Stimulated activated CD4-positive, alpha-beta T cell treated with anti-CD3 and anti-CD28 coated beads, Interleukin-2, amount 100 ng/mL, for 24 hours (primary cell): ENCODE measurements at places on chromosomes 12 and 14.

GRCh38 chr14:61860294-61860918, 98.2 kb downstream of the SNAPC1 start:
- DNase-seq: peak; percentile 80

DNA sequence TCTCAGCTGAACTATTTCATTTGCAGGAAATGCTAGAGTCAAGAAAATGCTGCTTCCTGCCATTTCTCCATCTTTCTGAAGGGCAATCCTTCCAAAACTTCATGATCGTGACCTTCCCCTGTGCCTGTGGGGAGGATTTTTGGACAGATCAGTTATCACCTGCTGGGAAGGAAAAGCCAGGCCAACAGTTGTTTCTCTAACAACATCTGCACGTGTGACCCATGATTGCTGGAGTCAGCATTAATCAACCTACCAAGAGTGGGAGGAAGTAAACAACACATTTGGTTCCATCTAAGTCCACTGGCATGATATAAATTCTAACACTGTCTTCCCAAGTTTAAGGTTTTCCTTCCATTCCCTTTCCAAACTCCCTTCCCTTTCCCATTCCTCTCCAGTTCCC, 172.7 kb downstream of the APAF1 start:
- no peak for DNase-seq

DNA sequence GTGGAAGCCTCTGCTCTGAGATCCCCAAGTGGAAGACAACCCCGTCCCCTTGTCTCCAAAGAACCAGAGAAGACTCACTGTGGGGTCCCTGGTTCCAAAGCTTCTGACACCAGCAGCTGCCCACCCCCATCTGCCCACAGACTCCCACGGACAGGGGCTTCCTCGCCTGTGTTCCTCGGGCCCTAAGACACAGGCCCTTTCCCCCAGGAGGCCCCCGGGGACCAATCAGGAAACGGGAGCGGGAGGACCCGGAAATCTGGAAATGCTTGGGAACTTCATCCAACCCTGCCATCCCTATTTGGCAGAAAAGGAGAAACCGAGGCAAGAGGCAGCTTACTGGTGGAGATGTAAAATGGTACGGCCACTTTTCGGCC, 113.1 kb downstream of the NCOR2 start:
- no peak for DNase-seq

- no peak for DNase-seq
Observed at GRCh38 chr12:3641428-3642018, 111.4 kb downstream of the CRACR2A start.

- no peak for DNase-seq
Observed at GRCh38 chr12:22935090-22935489, 310.1 kb downstream of the ETNK1 start.

DNA sequence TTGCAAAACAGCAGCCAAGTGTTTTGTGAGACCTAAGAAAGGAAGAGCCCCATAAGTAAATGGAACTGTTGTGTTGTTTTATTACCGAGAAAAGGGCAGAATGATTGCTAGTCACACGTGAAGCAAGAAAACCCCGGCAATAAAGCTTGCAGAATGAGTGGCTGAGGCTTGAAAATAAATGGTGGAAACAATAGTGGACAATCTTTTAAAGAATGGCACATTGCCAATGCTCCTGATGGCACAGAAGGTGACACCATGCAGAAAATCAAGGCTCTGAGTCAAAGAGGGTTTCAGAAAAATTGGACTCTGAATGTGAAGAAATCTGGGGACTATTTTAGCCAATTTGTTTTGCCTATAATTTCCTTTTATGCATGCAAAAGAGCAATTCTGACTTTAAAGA, 4.0 kb upstream of the AQP2 start:
- DNase-seq: no peak

DNA sequence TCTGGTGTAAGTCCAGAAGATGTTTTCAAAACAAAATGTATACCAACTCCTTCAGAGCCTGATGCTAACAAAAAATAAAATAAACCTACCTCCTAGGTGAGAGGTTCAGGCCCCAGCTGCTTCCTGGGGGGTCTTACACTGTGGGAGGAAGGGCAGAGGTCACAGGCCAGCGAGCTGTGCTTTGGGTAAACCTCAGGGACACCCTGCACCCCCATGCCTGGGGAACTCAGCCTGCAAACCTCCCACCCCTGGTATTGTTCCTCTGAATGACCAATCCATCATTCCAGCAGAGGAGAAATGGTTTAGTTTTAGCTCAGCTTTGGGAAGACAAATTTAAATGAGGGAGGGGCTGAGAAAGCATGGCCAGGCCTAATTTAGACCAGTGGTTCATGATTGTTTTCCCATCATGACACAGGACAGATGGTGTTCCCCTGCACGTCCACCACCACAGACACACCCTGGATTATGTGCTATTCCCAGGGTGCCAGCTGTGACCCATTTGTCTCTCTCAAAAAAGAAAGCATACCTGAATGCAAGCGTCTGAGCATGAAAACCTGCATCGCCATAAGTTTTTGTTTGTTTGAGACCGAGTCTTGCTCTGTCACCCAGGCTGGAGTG, 14.5 kb upstream of the TFCP2 start:
- no peak for DNase-seq

DNA sequence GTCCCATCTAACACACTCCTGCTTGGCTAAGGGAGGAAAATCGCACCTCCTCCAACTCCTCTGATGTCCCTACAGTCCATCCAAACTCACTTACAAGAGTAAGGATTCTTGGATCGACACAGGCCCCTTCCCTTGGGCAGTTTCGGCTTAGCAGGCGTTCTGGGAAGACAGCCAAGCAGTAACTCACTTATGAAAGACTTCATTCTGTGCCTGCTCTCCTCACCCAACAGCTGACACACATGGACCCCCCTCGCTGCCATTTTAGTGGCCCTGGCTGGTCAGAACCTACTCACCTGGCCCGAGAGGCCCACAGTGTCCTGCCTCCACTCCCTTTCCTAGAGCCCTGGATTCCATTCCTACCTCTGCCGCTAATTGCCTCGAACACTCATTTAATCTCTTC, 52.3 kb upstream of the BCL2L14 start:
- DNase-seq: no peak

DNA sequence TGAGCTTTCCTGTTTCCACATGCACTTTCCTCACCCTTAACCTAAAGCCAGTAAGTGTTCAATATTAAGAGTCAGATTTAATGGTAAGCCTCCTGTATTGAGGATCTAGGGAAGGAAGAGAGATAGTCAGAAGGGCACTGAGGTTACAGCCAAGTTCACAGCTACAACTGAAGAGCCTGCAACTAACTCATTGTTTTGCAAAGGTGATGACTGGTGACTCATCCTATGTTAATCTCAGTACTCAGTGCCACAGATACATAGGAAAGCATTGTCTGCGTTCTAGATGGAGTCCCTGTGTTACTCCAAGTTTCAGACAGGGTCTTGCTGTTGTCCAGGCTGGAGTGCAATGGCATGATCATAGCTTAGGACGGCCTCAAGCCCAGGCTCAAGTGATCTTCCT, 157.0 kb upstream of the RBM19 start:
- no peak for DNase-seq

DNA sequence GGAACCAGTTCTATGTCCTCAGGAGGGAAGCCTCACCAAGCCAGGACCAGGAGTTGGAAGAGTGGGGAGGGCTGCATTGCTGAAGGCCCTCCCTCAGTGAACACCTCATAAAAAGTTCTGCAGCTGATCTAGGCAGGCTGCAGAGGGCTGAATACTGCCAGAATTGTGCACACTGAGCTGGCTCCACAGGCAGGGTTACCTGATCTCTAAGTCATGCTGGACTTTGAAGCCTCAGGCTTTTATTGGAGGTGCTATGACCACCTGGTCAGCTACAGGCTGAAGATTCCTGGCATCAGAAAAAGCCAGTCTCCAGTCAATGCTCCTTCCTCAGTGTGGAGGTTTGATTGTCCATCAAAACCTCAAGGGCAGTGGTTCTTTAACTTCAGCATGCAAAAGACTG, 39.7 kb downstream of the FOS start:
- no peak for DNase-seq

GRCh38 chr14:36975834-36976233, 196.6 kb downstream of the SLC25A21 start:
- DNase-seq: no peak

- no peak for DNase-seq
Observed at GRCh38 chr12:122987086-122987951, 6.8 kb downstream of the ARL6IP4 start.

DNA sequence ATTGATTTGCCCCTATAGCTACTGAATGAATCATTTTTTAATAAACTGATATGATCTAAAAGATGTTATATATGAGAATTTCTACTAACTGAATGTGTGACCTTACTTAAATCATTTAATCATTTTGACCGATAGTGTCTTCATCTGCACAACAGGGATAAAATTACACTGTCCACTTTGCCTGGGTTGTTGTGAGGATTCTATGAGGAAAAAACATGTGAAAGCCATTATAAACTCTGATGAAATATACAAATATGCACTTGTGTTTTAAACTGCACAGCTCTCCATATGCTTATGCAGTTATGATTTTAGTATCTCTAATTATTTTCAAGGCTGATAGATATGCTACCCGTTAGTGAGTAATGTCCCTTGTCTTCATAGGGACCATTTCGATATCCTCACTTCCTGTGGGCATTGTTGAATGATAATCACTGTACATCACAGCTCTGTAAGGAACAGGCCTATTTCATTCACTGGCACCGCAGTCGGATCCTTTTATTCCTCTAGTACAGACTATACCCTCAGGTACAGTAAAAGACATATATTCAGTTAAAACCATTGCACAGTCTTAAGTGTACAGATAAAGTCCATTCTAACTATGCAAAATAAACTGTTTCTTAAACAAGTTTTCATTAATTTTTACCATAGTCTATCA, 88.7 kb upstream of the RAP1B start:
- no peak for DNase-seq

DNA sequence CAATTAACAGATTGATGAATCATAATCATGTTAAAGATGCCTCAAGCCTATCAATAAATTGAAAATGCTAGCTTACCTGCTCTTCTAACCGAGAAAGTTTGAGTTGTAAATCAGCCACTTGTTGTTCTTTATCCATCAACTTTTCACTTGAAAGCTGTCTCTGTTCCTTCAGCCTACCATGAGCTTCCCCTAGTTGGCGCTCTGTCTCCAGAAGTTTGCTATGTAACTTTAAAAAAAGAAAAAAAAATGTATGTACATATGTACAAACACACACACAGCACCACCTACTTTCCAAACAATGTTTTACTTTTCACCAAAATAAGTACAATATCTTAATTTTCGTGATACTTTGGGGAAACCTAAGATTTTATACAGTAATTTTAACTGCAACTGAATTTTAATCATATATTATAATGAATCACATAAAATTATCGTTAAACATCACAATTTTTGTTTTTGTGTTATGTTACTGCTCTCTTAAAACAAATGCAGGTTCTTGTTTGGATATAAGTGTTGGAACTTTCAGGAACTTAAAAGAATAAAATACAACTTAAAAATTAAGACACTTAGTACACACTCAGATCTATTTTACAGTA, 101.2 kb downstream of the EEA1 start:
- DNase-seq: peak; percentile 30

DNA sequence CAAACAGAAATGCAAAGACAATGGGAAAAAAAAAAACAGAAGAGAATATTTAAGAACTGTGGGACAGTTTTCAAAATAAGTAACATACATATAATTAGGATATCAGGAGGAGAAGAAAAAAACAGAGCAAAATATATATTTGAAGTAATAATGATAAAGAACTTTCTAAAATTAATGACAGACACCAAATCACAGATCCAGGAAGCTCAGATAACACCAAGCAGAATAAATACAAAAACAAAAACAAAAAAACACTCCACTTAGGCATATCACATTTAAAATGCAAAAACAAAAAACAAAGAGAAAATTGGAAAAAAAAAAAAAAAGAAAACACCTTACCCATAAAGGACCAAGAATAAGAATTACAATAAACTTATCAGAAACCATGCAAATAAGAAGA, 9.6 kb upstream of the RFX4 start:
- no peak for DNase-seq

GRCh38 chr12:12892681-12893141, 1.3 kb downstream of the GPRC5A start:
- no peak for DNase-seq

DNA sequence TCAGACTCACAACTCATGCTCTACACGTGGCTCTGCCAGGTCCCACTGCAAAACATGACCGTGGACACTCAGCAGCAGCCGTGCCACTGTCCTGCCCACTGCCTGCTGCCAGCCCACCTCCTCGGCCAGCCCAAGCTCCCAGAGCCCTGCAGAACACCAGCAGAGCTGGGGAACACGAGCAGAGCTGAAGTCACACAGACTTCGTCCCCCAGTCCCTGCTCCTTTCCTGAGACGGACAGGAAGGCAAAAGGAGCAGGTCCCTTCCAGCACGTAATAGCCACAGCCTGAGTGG, 152.1 kb downstream of the DPF3 start:
- no peak for DNase-seq

DNA sequence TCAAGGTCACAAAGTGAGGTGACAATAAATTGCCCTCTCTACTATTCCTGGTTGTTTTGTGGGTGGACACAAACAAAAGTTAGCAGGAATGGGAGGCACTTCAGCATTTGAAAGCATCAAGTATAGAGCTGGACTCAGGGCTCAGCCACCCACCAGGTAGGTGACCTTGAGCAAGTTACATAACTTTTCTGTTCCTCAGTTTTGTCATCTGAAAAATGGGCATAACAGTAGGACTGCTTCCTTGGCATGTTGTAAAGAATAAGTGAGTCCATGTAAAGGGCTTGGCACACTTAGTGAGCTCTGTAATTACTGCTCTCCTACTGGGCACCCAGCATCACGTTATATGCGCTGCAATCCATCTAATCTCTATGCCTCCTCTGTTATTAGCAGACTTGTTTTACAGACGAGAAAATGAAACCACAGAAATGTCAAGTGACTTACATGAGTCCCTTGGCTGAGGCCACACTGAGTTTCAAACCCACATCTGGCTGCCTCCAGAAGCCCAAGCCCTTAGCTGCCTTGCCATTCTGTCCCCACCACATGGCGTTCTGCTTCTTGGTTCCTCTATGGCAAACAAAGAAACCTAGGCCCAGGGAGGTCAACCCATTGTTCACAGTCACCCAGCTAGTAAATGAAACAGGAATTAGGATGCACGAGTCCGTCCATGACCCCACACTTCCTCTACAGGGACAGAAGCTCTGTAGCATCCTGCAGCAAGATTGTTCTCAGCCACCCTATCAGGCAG, 63.2 kb upstream of the SLC24A4 start:
- no peak for DNase-seq

GRCh38 chr12:2291182-2291832, 238.5 kb downstream of the CACNA1C start:
- peak; percentile 34 for DNase-seq

GRCh38 chr14:36720657-36721056, 59.0 kb downstream of the PAX9 start:
- no peak for DNase-seq
